GM20000 (cell line): ENCODE measurements at places on chromosomes 7 and 10.

DNA sequence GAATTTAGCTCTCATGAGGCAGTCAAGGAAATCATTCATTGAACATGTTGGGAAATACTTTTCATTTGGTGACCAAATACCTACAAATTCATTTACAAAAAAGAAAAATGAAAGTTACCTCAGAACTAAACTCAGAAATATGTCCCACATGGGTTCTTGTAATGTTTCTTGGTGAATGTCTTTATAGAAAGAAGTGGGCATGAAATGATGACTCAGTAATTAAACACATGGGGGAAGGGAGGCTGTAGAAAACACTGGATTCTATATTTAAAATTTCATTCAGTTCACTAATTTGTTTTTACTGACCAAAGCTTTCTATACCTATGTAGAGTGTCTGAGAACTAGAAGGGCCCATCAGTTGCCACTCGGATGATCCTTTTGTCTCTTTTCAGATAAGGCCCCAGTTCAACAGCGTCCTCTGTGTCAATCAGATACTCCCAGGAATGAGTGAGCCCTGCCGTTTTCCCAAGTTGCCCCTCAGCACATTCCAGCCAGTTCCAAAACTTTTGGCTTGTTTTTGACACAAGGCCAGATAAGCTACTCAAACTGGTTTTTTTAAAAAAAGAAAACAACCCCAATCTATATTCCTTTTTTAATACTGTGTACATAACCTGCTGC lies 49.3 kb upstream of the AGBL3 start:
- DNase-seq: no peak

DNA sequence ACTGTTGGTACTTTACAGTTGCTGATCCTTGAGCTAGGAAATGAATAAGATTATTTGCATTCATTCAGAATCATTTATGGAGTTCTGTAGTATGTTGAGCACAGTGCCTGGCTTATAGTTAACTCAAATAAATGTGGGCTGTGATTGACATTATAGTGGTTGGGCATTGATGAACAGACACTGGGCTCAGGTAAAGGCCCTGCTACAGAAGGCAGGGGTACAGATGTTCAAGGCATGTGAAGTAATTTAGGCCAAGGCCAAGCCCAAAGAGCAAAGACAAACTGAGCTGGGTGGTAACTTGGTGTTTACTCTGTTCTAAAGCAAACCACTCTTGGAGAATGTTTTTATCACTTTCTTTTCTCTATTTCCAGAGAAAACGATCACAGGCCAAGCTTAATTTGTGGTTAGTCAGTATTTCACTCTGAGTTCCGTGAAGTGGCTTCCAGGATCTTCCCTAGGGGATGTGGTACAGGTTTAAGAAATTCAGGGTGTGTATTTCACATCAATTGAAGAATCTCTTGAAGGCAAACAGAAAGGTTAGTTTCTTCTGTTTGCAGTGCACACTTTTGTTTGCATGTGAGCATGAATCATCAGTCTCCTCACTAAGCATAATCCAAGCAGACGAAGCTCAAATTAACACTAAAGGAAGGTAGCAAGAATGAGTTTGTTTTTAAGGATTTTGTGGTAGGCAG lies 113.9 kb upstream of the PRR15 start:
- DNase-seq: no peak

DNA sequence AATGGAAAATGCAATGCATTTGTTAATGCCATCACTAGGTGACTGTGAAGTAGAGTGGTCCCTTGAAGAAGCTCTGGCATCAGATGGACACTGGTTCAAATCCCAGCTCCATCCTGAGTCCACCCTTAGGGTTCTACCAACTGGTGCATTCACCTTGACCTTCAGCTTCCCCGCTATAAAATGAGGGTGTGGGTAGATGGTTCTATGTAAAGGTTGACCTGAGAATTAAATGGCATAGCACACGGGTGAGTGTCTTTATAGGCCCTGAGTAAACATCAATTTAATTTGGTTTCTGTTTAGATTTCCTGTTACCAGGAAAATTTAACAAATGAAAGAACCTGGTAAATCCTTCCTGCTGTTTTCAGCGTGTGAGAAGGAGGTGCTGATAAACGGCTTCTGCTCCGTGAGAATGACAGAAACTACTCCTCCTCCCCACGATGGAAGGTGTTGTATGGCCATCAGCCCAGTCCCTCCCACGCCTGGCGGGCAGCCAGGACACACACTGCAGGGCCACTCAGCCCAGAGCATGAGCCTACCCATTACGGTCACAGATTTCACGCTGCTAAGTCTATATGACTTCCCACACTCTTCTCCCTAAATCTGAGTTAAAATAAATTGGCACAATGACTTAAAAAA lies 210.1 kb downstream of the TNS3 start:
- DNase-seq: no peak

- peak; percentile 63 for DNase-seq
Observed at GRCh38 chr7:43164757-43165156, 52.3 kb downstream of the HECW1 start.

DNA sequence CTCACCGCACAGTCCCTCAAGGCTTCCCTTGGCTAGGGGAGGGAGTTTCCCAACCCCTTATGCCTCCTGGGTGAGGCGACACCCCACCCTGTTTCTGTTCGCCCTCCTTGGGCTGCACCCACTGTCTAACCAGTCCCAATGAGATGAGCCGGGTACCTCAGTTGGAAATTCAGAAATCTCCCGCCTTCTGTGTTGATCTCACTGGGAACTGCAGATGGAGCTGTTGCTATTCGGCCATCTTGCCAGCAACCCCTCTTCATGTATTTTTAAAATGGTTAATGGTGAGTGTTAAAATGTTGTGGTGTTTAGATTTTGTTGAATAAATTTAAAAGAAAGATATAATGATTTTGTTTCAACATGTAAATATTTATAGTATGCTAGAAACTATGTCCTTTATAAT lies 22.0 kb downstream of the UMAD1 start:
- DNase-seq: no peak

GRCh38 chr7:110311556-110311955 lies 779.4 kb upstream of the LRRN3 start:
- DNase-seq: no peak

DNA sequence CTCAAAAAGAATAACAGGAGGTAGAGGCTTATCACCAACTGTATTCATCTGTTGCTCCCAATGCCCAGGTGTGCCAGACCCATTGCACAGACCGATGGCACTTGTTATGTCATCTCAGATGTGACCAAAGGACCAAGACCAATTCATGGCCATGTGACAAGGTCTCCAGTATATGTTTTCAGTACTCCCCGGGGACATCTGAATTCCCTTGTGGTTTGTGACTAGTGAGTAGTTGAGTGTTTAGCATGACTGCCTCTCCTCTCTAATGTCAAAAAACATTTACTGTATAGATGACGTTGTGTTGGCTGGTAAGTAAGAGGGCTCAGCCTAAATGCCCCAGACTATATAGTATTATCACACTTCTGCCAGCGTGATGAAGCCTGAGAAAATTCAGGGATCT lies 202.1 kb upstream of the SMIM30 start:
- no peak for DNase-seq

DNA sequence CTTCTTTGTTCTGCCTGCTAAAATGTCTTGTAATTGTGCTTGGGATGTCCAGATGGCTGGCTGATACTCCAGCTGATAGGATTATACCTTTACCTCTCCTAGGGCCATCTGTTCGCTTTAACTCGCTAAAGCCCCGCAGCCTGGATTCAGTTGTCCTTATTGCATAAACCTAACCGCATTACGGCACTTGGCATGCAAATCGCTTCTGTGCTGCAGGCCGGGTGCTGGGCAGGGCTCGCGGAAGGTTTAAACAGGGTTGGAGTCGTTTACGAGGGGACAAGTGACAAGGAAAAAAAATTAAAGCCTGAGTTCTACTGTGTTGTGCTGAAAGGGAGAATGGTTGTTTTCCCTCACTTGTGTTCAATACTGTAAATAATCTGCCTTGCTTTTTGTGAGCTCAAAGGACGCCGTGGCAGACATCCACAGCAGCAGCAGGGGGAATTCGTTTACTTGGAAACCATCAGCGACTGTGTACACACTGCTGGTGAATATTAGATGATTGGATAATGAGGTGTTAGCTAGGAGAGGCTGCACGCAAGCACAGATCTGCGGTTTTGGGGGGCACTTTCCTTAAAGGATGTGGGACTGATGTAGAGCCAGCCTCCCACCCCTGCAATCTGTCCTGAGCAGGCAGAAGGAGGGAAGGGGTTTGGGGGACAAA lies 93.0 kb downstream of the EBF3 start:
- DNase-seq: no peak

- peak; percentile 79 for DNase-seq
Observed at GRCh38 chr10:43255634-43256431, 11.0 kb downstream of the RASGEF1A start.
